ENCODE measurements at places on chromosomes 16 and 17. TPM values are rescaled to one million over a fixed set of nuclear protein-coding genes. Genes with fewer than 3 reads are reported as not detected.

Gene NKD1
- total RNA-seq: 1.9 TPM

Gene WNT9B
- 0.53 TPM for total RNA-seq

Gene TBC1D3K
- total RNA-seq: not detected

Gene AATK
- 12.7 TPM for total RNA-seq

Gene CTRB2
- total RNA-seq: not detected

Gene CHRNE
- 118 TPM for total RNA-seq

Gene TSNAXIP1
- total RNA-seq: 0.74 TPM

Gene HBA2
- 50.7 TPM for total RNA-seq

Gene CLEC3A
- total RNA-seq: not detected

Gene KRT39
- not detected for total RNA-seq

GRCh38 chr16:8600144-8600775, 9.9 kb upstream of the TMEM114 start:
- DNase-seq: no peak

- DNase-seq: no peak
Observed at GRCh38 chr16:78227855-78228254, 128.4 kb downstream of the WWOX start.

GRCh38 chr17:79948406-79948944, 87.2 kb downstream of the TBC1D16 start:
- peak; percentile 1 for DNase-seq

- no peak for DNase-seq
Observed at GRCh38 chr16:77171745-77172635, 19.0 kb upstream of the MON1B start.

DNA sequence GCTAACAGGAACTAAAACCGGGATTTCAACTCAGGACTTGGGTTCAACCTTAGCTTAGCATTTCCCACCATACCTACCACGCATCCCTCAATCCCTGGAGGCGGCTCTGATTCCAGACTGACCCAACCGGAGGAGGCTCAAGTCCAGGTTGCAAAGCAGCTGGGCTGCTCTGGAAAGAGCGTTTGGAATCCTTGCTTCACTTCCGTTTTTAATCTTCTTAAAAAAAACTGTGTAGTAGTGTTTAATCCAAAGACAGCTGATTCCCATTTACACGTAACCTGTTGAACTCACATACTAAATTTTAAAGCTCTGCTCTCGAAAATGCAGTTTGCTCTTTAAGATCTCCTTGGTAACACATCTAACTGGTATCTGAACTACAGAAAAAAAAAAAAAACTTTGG, 50.0 kb downstream of the NXN start:
- DNase-seq: no peak

- no peak for DNase-seq
Observed at GRCh38 chr16:66443269-66443652, 16.2 kb downstream of the BEAN1 start.
